Fibroblast of upper back skin (primary cell): ENCODE measurements at places on chromosomes 12 and 14.

GRCh38 chr12:30902001-30902400 is 24.5 kb upstream of the TSPAN11 start:
- DNase-seq: peak; percentile 32

- DNase-seq: no peak
Measured at GRCh38 chr12:7434670-7435069, 9.3 kb downstream of the CD163L1 start.

DNA sequence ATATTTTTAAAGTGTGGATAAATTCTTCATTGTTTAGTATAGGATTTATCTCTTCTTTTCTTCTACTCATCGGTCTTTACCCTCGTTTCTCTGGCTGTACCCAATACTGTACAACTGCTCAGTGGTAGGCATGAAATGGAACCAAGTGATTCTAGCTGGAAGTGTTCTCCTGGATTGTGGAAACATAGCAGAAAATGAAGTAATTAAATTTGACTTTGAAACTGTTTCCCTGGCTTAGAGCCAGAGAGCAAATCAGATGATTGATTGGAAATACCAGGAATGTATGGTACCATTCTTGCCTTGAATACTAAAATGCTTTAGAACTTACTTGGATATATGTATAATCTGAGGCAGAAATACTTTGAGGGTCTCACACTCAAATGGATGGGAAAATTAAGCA is 292.3 kb downstream of the ERC1 start:
- DNase-seq: no peak

GRCh38 chr12:23049180-23049579 is 424.2 kb downstream of the ETNK1 start:
- no peak for DNase-seq

DNA sequence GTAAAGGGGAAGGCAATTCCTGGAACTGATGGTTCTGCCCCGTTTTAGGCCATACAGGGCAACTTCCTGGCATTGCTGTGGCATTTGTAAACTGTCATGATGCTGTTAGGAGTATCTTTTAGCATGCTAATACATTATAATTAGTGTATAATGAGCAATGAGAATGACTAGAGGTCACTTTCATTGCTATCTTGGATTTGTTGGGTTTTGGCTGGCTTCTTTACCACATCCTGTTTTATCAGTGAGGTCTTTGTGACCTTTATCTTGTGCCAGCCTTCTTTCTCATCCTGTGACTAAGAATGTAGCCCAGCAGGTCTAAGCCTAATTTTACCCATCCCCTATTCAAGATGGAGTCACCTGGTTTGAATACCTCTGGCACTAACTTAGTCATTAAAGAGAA is 51.2 kb downstream of the TESPA1 start:
- peak; percentile 13 for DNase-seq

DNA sequence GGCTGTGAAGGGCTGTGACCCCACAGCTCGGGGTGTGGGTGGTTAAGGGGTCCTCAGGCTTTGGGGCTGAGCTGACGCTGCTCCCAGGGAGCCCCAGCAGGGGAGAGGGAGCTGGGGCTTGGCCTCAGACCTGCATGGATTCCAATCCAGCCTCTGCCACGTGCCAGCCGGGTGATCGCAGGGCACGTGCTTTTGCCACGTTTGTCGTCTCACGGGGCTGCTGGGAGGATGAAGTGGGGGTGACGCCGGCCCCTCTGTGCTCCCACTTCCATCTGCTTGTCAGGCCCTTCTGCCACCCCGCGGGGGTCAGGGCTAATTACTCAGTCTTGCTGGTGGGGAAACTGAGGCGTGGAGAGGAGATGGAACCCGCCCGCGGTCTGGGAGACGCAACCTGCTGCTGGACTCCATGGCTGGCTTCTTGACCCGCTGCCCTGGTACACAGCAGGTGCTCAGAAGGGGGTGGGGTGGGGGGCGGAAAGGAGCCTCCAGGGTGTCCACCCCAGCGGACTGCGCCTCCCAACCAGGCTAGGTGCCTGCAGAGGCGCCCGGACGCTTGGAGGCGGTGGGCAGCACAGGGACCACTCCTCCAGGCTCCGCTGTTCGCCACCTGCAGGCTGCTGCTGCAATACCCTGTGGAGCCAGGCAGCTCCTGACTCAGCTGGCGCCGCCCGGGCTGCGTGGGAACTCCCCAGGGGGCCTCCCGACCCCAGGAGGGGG is 36.4 kb upstream of the PRIMA1 start:
- DNase-seq: no peak

DNA sequence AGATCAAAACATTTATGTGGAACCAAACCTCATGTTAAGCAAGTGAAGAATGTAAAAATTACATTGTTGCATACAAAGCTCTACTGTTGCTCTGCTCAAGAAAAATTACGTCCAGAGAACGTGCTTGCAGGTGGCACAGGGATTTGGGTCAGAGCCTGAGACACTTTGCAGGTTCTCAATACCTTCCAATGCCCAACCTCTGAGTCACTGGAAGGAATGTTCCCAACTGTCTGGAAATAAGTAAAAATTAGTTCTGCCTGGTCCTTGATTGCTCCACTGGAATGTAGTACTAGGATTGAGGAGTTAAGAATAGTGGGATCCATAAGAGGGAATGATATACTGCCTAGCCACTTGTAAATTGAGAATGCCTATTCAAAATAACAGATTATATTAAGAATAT is 2.8 kb upstream of the IFNG start:
- DNase-seq: no peak

DNA sequence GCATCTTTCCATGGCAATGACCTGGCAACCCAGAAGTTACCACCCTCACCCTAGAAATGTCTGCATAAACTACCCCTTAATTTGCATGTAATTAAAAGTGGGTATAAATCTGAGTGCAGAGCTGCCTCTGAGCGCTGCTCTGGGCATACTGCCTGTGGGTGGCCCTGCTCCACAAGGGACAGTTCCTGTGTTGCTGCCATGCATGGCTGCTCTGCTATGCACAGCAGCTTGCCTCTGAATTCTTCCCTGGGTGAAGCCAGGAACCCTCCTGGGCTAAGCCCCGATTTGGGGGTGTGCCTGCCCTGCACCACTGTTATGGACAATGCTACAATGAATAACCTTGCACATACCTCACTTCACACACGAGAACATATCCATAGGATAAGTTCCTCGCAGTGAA is 35.7 kb upstream of the GPR132 start:
- no peak for DNase-seq

DNA sequence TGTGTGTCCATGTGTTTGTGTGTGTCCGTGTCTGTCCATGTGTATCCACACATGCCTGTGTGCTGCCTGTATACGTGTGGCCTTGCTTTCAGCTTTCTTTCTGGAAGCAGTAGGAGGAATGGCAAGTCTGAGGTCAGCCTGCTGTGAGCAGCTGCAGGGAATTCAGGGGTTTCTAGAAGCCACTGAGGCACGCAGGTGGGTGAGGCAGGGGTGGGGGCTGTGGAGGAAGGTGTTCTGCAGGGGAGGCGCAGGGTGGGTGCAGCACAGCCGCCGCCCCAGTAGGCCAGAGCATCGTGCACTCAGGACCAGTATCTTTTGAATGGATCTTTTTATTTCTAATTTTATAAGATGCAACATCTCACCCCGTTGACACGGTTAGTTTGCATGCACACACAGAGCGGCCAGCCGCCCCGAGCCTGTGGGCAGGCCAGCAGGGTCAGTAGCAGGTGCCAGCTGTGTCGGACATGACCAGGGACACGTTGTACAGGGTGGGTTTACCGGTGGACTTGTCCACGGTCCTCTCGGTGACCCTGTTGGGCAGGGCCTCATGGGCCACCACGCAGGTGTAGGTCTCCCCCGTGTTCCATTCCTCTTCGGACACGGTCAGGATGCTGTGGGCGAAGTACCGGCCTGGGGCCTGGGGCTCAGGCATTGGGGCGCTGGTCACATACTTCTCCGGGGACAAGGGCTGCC is 327.7 kb downstream of the TMEM121 start:
- no peak for DNase-seq

- no peak for DNase-seq
Measured at GRCh38 chr12:103501447-103501846, 5.7 kb upstream of the C12orf42 start.

- peak; percentile 69 for DNase-seq
Measured at GRCh38 chr14:91258011-91258618, 13.6 kb upstream of the GPR68 start.

GRCh38 chr12:65182012-65182739 is 12.8 kb downstream of the LEMD3 start:
- no peak for DNase-seq

GRCh38 chr14:52303236-52303635 is 10.9 kb upstream of the PTGER2 start:
- no peak for DNase-seq

DNA sequence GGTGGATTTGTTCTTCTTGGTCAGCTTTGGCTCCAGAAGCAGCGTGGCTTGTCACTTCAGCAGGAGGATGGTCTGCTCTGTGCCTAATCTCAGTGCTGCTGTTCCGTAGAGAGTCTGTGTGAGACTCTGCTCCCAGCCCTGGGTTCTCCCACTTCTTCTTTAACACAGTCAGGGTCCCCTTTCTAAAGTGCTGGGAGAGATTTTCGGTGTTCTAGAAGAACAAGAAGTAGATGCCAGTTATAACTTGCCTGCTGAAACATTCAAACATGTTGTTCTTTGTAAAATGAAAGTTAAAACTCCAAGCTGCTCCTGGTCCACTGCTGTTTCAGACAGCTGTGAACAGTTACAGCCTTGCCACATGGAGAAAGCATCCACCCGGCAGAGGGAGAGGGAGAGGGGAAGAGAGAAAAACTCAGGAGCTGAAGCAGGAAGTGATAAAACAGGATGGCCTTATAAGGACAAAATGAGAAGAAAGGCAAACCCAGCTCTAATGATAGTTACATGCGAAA is 55.2 kb upstream of the CERS5 start:
- DNase-seq: peak; percentile 93

GRCh38 chr12:114976959-114977358 is 293.0 kb upstream of the TBX3 start:
- peak; percentile 83 for DNase-seq

DNA sequence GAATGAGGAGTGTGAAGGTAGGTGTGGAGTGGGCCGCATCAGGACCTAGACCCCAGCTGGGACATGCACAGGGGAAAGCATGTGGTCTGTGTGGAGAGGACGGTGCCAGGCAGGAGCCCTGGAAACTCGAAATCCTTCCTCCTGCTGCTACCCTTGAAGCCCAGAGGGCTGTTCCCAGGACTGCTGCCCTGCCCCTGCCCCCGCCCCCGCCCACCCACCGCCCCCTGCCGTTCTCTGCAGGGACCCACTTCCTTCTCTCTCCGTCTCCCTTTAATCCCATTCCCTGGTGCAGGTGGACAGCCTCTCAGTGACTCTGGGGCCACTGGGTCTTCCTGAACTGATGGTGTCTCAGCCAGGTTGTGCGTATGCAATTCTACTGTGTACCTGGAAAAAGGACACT is 8.0 kb downstream of the ITFG2 start:
- DNase-seq: no peak
